GM23248 (cell line): ENCODE measurements at places on chromosomes 3 and 15.

DNA sequence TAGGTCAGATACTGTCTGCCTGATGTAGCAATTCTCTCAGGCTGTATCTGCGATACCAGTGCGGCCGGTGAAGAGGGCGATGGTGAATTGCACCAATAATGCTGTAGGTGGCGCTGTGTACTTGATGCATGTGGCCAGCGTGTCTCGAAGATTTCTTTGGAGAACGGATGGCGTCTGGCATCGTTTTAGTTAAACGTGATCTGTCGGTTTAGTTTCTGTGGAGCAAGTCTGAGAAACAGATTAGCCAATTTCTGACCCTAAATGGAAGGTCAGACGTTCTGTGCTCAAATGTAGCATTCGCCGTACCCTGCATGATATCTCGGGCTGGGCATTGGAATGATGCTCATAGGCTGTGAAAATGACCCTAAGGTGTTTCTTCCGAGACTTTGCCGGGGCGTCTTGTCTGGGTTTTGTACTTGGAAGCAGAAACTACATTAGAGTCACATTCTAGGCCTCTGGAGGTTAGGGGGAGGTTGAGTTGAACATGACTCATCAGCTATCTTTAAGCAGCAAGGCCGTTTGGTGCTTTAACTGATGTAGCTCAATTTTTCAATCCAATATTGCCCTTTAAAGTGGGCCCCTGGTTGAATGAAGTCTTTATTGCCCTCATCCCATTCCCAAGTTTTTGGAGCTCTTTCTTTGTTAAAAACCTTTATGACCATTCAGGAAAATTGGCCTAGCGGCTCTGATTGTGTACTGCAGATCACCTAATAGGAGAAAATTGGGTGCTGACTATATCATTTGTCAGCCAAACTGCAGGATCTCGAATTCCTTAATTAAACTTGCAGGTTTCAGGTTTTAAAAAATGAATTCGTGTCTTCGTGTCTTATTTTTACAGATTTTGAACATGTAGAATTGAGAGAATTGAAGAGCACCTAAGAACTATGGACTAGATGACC, 80.0 kb downstream of the SQOR start:
- DNase-seq: peak; percentile 74

DNA sequence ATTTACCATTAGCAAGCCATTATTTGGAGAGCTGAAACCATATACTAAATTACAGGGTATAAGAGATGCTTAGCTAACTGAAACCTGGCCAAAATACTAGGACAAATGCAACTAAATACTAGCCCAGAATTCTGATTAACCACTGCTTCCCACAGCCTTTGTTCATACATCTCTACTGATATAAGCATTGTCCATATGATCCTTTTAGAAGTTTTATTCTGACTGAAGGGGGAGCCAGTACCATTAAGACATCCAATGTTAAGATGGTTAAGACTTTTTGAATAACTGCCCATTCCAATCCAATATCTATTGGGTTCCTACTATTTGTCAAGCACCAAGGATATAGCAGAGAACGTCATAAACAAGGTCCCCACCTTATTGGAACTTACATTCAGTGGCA, 421.3 kb downstream of the FOXP1 start:
- no peak for DNase-seq

- peak; percentile 73 for DNase-seq
These were observed 7.2 kb downstream of the MESP2 start for GRCh38 chr15:89783111-89783860.

- DNase-seq: no peak
These were observed 176.6 kb downstream of the OSBPL10 start for GRCh38 chr3:31804251-31805051.

- DNase-seq: no peak
These were observed 8.9 kb downstream of the CISH start for GRCh38 chr3:50602595-50603191.

- no peak for DNase-seq
These were observed 4.1 kb downstream of the CISH start for GRCh38 chr3:50607271-50608091.

- no peak for DNase-seq
These were observed 140.0 kb upstream of the CBLB start for GRCh38 chr3:106008766-106009165.

- no peak for DNase-seq
These were observed 262.5 kb upstream of the ATP10A start for GRCh38 chr15:26125664-26126063.

DNA sequence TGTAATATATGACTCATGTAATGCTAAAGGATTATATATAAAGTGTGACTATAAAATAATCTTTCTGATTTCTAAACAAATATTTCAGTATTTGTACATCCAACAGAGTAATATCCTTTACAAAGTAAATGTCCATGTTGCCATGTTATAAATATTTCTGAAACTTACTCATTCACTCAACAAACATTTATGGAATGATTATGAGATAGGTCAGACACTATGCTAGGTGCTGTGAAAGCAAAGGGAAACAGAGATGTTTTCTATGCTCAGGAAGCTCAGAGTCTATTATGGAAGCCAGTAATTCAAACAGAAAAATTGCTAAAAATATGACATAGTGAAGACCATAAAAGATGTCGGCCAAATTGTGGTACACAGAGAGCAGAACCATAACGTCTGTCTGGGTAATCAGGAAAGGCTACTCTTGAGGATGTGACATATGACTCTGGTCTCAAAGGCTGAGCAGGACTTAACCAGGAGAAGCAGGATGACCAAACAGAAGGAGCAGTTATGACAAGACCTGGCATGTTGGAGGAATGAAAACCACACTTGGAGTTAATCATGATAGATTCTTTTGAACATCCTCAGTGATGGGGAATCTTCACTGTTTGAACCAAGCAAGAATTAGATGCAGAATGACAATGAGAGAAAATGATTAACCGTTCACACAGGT, 39.0 kb upstream of the MYO5C start:
- peak; percentile 66 for DNase-seq

DNA sequence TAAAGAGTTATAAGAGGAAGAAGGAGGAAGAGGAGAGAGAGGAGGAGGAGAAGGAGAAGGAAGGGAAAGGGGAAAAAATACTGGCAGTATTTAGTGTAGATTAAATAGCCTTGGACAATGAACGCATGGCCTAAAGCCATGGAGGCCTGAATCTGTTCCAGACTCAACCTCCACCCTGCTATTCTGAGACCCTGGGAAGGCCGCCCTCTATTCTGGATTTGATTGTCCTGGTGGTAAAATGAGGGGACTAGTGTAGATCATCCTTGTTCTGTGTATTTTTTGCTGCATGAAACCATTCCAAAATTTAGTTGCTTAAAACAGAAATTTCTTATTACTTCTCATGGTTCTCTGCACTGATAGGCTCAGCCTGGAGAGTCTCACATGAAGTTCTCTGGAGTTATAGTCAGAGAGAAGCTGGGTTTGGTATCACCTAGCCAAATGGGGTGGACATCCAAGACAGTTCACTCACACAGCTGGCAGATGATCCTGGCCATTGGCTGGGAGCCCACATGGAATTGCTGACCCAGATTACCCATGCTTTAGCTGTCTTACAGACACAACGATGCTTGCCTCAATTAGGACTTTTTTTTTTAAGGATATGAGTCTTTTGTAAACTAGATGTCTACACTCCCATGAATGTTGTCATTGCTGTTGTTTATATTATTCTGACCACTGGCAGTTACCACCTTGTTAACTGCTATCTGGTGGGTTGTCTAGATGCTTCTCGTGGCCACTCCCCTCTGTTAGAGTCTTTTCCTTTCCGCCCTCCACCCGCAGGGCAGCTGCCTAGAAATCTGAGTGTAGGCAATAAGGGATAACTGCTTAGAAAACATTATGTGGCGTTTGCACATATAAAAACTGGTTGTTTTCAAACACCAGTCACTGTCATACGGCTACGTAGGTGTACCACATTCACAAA, 149.9 kb downstream of the SST start:
- peak; percentile 41 for DNase-seq

- DNase-seq: no peak
These were observed 49.0 kb downstream of the LMCD1 start for GRCh38 chr3:8550611-8551010.

- peak; percentile 57 for DNase-seq
These were observed 45.6 kb downstream of the FNDC3B start for GRCh38 chr3:172084871-172085556.

DNA sequence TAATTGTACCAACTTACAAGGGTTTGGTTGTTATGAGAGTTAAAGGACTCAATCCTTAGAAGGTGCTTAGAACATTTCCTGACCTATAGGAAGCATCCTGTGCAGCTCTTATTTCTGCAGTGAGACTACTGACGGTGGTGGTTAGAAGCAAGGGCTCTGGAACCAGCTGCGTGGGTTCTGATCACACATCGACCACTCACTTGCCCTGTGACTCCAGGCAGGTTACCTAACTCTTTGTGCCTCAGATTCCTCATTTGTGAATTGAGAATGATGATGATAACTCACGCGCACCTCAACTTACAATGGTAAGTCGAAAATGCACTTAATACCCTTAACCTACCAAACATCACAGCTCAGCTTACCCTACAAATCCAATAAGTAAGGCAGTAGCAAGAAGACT, 80.7 kb upstream of the SPATA12 start:
- DNase-seq: no peak

GRCh38 chr15:36062357-36062756, 516.4 kb upstream of the DPH6 start:
- DNase-seq: no peak

- DNase-seq: no peak
These were observed 145.1 kb upstream of the THRB start for GRCh38 chr3:24639481-24640329.

DNA sequence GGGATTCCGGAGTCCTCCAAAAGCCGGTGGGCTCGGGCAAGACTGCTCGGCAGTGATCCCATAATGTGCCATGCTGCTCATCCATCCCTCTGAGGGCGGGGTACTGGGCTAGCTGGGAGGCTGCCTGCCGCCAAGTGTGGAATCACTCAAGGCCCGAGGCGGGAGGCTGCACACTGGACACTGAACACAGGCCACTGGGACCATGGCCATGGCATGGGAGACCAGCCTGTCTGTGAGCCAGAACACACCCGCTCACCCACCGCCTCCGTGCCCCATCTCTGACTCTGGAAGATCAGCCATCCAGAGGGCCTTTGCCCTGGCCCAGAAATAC, 1.4 kb downstream of the C3orf22 start:
- no peak for DNase-seq

- DNase-seq: no peak
These were observed 88.9 kb upstream of the PTX3 start for GRCh38 chr3:157347577-157348303.

GRCh38 chr3:189630767-189631372, 319 bp upstream of the TP63 start:
- peak; percentile 10 for DNase-seq

DNA sequence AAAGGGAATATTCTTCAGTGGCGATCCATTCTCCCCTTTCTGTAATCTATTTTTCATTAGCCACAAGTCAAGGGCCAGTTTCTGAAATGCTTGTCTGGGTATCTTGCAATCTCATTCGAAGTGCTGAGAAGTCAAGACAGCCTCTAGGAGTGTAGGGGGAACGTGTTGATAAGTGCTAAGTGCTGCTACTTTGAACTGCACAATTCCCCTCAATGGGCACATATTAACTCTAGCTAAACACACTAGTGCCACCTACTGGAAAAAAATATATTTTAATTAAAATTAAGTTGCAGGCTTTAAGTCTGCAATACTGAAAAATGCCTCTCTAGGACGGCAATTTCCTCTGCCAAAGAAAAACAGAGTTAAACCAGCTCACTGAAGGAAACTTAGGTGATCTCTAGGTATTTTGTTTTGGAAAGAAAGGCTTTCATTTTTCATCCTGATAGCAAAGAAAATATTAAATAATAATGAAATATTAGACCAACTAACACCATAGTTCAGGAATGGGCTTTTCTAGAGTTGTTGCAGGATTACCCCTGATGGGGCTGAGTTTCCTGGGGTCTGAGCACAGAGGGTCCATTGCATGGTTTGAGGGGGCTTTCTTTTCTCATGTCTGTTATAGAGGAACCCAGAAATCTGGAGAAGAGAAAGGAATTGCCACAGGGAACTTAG, 181.9 kb upstream of the KBTBD8 start:
- peak; percentile 63 for DNase-seq

DNA sequence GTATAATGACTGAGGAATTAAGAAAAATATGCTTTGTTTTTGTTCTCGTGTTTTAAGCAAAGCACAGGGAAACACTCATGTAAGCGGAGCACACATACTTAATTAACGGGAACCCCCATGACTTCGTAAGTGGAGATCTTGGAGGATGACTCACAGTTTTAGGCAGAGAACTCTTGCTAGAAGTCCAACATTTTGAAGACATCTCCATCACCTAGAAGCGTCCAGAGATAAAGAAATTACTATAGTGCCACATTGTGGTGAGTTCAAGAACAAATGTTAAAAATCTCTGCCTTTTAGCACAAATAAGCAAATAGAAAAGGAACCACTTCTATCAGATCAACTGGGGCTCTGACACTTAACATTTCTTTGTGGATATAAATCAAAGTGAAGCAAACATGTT, 194.1 kb upstream of the ARHGEF26 start:
- peak; percentile 81 for DNase-seq

GRCh38 chr3:140602781-140603180, 75.1 kb upstream of the TRIM42 start:
- no peak for DNase-seq

- no peak for DNase-seq
These were observed 28.5 kb downstream of the LHFPL4 start for GRCh38 chr3:9525078-9525477.

DNA sequence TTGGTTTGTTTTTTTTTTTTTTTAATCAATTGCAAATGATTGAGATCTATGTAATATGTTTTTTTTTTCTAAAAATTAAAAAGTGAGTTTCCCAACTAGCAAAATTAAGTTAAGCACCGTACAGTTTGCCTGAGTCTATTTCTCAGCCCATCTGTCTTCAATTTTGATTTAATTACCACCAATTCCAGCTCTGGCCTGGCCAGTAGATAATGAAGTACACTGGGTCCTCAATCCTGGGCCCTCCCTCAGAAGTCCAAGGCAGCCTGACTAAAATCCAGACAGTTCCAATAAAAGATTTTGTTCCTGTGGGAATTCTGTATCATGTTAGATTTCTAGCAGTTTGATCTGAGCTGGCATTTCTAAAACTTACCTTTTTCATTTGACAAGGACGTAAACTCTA, 887.2 kb downstream of the NAALADL2 start:
- DNase-seq: no peak

- DNase-seq: no peak
These were observed 942.5 kb downstream of the ROBO1 start for GRCh38 chr3:78825118-78825857.

DNA sequence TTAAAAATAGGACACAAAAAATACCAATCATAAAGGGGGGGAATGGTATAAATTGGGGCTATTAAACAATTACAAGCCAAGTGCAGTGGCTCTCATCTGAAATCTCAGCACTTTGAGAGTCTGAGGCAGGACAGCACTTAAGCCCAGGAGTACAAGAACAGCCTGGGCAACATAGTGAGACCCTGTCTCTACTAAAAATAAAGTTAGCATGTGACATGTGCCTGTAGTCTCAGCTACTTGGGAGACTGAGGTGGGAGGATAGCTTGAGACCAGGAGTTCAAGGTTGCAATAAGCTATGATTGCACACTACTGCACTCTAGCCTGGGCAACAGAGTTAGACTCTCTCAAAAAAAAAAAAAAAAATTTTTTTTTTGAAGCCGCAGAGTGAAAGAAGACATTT, 23.8 kb upstream of the GABPB1 start:
- DNase-seq: no peak

GRCh38 chr15:38662805-38663204, 98.2 kb upstream of the RASGRP1 start:
- DNase-seq: no peak
